NCI-H2081 treated with DMSO at 0.1 percent for 48 hours (cell line): ENCODE measurements at places on chromosomes 4 and X.

DNA sequence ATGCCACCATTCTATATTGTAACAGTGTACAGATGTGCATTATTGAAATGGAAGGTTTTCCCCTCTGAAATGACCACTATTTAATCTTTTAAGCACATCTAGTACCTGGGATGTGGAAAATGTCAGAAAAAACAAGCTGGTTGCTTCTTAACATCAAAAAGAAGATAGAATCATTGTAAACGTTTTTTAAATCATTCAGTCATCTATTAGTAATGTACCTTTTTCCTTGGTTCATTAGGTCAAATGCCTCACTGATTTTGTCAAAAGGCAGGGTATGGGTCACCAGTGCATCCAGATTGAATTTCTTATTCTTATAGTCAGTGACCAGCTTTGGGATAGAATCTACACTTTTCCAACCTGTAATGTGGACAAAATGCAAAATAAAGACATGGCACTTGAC, 17.7 kb downstream of the ADH4 start:
- no peak for DNase-seq

DNA sequence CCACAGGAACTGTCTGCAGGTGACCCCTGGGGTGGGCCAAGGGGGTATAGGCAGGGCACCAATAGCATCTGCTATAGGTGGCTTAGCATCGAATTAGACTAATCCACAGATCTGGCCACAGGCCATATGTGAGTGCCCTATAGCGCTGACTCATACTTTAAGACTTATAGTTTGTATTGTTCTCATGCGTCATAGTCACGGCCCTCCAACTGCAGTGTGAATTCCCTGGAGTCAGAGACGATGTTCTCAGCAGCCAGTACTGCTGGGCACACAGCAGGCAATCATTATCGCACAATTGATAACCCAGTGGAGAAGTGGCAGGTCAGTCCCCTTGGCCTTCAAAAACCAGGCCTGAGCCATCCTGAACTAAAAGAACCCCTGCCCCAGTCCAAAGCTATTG, 58.1 kb downstream of the ADGRG2 start:
- DNase-seq = no peak

DNA sequence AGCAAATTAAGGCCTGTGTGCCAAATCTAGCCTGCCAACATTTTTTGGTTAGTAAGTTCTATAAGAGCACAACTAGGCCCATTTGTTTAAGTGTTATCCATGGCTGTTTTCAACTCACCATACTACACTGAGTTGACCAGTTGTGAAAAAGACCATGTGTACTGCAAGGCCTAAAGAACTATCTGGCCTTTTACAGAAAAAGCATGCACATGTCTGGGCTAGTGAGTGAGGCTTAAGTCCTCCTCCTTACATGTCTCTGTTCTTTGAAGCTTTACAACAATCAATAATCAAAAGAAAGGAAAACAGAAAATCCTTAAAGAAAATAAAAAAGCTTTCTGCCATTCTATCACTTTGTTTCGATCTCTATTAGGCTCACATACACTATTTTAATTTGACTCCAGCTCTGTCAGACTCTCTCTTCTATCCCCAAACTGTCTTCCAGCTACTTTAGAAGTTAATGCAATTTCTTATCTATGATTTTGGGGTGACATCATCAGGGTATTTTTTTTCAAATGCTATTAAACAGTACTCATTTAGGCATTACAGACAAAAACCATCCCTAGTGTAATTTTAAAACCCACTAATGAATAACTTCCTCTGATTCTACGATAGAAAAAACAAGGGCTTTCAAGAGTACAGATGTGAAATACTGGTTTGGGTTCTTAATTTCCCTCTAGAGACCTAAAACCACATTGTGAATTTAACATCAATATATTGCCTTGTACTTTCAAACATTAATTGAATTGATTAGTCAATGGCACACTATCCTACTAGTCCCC, 161.8 kb downstream of the MAB21L2 start:
- no peak for DNase-seq

DNA sequence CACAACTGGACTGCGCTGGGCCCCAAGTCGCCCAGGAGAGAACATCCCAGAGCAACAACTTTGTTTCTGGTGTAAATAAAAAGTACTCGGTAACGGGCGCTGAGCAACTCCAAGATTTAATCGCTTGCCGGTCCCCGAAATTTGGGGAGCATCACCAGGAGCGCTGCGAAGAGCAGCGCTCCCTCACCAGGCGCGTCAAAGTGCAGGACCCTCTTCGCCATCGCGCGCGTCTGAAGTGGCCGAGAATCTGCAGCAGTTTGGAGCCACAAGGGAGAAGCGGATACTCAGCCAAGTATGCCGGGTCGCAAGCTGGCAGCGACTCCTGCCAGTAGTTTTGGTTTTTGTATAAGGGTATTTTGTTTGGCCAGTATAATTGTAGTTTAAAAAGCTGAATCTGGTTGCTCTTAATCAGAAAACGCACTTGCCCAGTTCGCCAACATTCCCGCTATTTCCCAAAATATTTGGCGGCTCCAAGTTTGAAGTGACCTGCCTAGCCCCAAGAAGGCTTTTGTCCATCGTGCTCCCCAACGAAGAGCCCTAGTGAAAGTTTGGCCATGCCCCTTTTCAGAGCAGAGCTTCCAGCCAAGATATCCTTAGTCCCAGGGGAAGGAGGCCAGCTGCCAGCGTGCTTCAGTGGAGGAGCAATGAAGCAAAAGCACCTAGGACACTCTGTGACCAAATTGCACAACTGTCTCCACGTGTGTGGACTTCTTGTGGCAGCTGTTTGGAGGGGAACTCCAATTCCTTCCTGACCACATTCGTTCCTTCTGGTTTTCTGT, 557 bp upstream of the KDR start:
- DNase-seq = no peak

- DNase-seq = peak; percentile 13
These were observed 8.3 kb upstream of the HAND2 start for GRCh38 chr4:173538148-173538908.

- DNase-seq = no peak
These were observed 15.9 kb downstream of the RGS12 start for GRCh38 chr4:3308691-3309090.

DNA sequence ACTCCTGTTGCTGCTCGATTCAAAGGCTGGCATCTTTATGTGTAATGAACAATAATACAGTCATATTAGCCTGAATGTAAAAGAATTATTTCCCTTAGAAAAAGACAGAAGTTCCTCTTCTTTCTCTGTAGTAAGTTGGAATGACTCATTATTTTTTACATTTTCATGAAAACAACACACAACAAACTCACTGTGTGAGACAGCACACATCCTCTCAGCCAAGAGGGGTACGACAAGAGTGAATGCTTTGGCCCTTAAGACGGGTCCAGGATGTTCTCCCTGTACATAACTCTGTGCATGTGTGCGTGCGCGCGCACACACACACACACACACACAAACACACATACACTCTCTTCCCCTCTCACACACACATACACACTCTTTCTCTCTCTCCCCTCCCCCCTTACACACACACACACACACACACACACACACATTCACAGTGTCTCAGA, 72.8 kb downstream of the MANBA start:
- no peak for DNase-seq

- no peak for DNase-seq
These were observed 1451.0 kb upstream of the IGFBP7 start for GRCh38 chr4:58561170-58561569.
